Occipital lobe (tissue), 3 donors: ENCODE measurements at places on chromosomes 5 and 9. TPM values are rescaled to one million over a fixed set of nuclear protein-coding genes. Genes with fewer than 3 reads are reported as not detected.

GRCh38 chr9:12657998-12658397 is 35.2 kb upstream of the TYRP1 start:
- no peak for DNase-seq

PDZD2 gene
- 22.0 TPM for total RNA-seq

GRCh38 chr5:36611520-36612274 is 5.3 kb downstream of the SLC1A3 start:
- no peak for DNase-seq

ADAMTS12 gene
- total RNA-seq: 1.2 TPM

- DNase-seq: no peak
Observed at GRCh38 chr5:158142156-158142555, 283.2 kb upstream of the CLINT1 start.
